Activated CD4-positive, alpha-beta T cell treated with anti-CD3 and anti-CD28 coated beads, Interleukin-2, amount 50 U/mL, for 16 hours (primary cell): ENCODE measurements at places on chromosomes 2 and 18.

DNA sequence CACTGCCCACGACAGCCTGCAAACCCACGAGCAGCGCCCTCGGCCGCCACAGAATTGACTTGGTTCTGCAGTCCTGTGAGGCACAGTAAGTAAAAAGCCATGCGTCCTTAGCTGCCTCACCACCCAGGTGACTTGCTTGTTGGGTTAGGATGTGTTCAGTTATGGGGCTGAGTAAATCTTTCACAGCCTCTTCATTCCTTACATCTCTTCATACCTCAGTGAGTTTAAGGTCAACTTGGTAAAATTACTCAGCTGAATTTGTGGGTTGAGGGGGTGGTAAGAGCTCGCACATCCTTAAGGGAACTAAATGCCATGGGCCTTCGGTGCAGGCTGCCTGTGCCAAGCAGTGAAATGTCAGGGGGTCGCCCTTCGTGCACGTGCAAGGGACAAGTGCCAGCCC, 165.2 kb upstream of the ALKAL2 start:
- DNase-seq, result no peak

GRCh38 chr2:52498077-52498750, 1269.4 kb upstream of the CHAC2 start:
- no peak for DNase-seq

GRCh38 chr2:105139556-105140239, 101.8 kb downstream of the MRPS9 start:
- DNase-seq, result no peak

DNA sequence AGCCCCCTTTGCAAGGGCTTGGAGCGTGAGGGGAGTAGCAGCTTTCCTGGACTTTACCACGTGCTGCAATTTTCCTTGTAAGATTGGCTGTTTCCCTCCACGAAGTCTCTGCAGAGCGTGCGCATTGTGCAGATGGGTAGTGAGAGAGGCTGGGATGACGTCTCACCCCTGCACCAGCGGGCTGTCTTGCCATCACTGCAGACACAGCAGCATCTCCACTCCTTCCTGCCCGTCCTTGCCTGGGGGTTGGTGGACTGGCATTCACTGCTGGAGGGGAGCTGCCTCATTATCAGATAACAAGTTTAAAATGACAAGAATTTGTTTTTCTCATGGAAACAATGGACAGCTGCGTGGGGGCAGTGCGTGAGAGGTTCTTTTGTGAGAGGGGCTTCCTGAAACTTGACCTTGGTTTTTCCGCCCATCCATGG, 45.3 kb upstream of the HS6ST1 start:
- DNase-seq, result no peak

DNA sequence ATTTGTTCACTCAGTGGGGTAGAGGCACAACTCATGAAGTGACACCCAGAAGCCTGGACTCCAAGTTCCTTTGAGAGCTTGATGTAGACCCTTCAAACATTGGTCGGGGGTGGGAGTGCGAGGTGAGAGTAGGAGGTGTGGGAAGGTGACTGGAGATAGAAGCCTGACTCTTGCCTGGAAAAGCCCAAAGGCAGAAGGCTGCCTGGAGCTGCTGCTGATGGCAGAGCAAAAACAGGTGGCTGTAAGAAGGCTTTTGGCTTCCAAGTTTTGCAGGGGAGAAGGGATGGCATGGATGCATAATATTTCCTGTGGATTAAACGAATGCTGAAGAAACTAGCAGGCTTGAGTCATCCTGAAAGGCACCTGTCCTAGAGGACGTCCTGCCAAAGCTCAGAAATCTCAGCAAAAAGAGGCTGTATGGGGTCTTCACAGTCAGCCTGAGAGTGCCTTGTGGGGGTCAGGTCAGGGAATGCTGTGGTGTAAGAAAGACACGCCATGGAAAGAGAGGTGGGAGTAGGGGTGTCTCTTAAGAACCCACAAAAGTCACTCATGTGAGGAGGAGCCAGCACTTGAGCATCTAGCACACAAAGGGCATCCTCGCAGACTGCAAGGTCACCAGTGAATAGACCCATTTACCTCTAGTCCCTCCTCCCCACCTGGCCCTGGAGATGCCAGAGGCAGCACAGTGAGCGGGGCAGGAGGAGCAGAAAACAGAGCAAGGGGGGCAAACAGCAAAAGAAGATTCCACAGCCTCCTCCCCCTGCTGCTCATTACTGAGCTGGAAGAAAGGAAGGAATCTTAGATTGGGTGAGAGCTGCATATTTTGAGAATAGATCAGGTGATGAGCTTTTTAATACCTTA, 37.5 kb downstream of the FASTKD2 start:
- no peak for DNase-seq

DNA sequence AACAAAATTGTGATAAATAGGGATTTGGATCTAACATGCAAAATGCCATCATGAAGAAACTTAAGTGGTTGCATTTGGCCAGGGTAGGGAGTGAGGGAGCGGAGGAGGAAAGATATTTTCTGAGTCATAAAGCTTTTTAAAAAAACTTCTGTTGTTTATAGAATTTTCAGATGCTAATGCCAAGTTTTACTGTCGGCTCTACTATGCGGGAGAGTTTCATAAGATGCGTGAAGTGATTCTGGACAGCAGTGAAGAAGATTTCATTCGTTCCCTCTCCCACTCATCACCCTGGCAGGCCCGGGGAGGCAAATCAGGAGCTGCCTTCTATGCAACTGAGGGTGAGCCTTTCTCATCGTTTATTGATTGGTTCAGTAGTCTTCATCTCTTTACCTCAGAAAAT, 56.0 kb upstream of the PTH2R start:
- no peak for DNase-seq

GRCh38 chr2:32478889-32479620, 122.2 kb downstream of the BIRC6 start:
- no peak for DNase-seq

DNA sequence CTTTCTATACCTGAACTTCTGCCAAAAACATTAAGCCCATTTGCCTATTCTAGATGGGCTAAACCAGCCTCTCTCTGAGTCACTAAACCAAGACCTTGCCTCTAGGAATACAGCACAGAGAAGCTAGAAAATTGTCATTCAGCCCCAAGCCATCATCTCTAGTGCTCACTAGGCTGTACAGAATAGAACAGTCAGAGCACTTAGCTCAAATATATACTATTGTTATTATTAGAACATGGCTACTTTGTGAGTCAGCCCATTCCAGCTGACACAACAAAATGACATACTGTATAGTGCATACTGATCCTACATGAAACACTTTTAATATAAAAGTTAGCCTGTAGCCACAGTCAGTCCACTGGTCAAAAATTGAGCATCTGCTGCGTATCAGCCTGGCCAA, 418.8 kb downstream of the NRXN1 start:
- no peak for DNase-seq

DNA sequence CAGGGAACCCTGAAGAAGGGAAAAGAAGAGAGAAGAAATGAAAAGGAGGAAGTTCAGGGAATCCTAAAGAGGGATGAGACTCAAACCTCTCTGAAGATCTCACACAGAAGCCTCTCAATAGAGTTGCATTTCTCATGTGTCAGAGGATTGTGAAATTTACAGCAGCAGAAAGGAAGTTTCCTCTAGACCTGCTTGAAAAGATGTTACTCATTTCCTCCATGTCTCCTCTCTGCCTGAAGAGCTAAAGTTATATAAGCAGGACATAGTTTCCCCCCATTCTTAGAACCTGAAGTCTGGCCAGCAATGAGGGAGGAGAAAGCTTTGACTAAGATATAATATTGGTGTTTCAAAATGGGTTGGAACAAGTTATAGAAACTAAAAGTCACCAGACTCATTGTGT, 1155.6 kb downstream of the LRP1B start:
- no peak for DNase-seq

GRCh38 chr2:186603286-186603685, 13.4 kb downstream of the ITGAV start:
- no peak for DNase-seq

- no peak for DNase-seq
These were observed 87.7 kb downstream of the SPTBN1 start for GRCh38 chr2:54543733-54544396.

GRCh38 chr2:138238908-138239307, 262.7 kb upstream of the SPOPL start:
- DNase-seq, result no peak

- DNase-seq, result no peak
These were observed 104.7 kb downstream of the VSNL1 start for GRCh38 chr2:17644997-17645720.

DNA sequence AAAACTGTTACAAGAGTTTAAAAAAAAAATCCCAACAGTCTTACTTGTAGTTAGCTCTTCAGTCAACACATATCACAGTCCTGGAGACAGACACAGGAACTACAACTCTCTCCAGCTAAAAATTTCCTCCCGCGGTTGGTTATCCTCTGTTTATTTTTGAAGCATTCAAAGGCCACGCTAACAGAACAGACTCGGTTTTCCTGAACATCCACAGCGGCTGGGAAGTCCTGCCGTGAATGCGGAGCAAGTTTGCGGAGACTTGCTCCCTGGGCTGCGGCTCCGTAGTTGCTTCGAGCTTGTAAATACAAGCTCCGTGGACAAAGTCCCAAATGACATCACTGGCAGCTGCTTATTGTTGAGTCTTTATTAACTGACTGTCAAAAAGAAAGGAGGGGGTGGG, at the start of gene NCKAP5:
Gene NCKAP5, minus strand, starts transcription at position 292 of the 400 bp plus-strand sequence. CDS start 50,937 bp downstream, outside the sequence.
- no peak for DNase-seq

DNA sequence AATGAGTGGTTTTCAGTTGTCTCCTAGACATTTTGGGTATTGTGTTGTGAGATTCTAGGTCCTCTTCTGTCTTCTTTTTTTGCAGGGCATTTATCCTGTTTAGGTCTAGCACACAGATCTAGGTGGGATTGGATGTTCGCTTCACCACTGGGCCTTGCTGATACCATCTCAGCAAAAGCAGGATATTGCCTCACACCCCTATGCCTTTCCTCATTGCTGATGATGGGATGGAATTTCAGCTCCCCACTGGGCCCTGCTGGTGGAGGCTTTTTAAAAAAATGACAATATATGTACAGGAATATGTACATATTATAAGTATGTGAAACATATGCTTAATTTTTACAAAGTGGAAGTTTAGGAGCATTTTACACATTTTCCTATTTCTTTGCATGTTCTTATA, 5.4 kb upstream of the TOGARAM2 start:
- no peak for DNase-seq

- no peak for DNase-seq
These were observed 630 bp upstream of the PPP1R1C start for GRCh38 chr2:181984814-181985631.

DNA sequence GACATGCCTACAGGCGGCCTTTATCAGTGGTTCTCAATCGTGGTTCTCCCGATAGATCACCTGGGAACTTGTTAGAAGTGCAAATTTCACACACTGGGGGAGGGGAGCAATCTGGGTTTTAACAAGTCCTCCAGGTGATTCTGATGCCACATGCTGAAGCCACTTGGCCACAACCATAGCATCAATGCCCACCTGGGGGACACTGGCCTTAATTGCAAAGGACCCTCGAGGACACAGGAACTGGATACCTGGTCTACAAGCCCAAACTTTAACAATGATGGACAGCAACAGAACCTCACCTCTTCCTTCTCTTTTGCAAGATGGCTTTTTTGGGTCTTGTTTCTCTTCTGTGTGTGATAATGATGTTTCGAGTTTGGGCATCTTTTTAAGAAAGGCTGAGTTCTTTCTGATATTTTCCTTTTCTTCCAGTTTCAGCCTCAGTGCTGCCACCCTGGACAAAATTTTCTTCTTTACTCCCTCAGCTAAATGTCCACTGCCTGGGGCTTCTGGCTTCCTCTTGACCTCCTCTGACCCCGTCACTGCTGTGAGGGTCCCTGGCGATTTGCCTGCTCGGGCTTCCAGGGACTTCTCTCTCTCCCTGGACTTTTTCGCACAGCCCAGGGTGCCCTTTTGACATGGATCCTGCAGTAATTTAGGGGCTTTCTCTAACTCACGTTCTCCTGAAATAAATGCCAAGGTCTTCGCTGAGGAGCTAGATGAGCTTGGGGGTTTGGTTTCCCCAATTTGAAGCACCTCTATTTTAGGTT, 94.2 kb downstream of the ALPK2 start:
- no peak for DNase-seq

DNA sequence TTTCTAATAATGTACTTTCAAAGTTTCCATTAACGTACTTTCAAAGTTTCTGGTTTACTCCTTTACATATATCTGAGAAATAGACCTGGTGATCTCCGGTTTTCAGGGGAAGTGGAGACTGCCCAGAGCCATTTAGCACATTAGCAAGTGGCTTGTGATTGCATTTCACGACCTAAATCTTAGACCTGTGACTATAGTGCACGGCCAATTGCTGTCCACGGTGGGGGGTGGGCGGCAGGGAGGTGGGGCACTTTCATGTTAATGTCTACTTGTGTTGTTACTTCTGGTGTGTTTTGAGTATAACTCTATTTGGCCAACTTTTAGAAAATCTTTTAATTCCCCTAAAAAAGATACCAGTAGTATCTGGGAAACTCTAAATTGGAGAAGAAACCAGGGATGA, 11.3 kb downstream of the GATA6 start:
- DNase-seq, result no peak

DNA sequence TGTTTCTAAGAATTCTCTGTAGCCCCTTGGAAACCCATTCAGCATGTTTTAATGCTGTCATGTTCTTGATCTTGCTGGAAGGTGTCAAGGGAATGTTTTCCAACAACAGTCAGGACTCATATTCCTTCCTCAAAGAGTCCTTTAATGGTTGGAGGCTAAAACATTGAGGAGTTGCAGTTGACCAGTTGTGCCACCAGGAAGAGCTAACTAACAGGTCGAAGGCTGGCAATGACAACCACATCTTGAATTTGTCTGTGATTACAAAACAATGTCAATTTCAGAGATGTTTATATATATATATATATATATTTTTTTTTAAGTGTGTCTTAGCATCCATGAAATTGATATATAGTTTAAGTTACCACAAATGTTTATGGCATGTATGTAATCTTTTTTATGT, 151.5 kb downstream of the INO80D start:
- no peak for DNase-seq

DNA sequence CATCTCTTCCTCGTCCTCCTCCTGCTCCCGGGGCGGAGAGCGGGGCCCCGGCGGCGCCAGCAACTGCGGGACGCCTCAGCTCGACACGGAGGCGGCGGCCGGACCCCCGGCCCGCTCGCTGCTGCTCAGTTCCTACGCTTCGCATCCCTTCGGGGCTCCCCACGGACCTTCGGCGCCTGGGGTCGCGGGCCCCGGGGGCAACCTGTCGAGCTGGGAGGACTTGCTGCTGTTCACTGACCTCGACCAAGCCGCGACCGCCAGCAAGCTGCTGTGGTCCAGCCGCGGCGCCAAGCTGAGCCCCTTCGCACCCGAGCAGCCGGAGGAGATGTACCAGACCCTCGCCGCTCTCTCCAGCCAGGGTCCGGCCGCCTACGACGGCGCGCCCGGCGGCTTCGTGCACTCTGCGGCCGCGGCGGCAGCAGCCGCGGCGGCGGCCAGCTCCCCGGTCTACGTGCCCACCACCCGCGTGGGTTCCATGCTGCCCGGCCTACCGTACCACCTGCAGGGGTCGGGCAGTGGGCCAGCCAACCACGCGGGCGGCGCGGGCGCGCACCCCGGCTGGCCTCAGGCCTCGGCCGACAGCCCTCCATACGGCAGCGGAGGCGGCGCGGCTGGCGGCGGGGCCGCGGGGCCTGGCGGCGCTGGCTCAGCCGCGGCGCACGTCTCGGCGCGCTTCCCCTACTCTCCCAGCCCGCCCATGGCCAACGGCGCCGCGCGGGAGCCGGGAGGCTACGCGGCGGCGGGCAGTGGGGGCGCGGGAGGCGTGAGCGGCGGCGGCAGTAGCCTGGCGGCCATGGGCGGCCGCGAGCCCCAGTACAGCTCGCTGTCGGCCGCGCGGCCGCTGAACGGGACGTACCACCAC, 2.1 kb downstream of the GATA6 start:
- no peak for DNase-seq

- DNase-seq, result no peak
These were observed 2.4 kb upstream of the SH2D6 start for GRCh38 chr2:85415980-85416650.
